Amniotic stem cell (primary cell): ENCODE measurements at places on chromosomes 16 and 17.

DNA sequence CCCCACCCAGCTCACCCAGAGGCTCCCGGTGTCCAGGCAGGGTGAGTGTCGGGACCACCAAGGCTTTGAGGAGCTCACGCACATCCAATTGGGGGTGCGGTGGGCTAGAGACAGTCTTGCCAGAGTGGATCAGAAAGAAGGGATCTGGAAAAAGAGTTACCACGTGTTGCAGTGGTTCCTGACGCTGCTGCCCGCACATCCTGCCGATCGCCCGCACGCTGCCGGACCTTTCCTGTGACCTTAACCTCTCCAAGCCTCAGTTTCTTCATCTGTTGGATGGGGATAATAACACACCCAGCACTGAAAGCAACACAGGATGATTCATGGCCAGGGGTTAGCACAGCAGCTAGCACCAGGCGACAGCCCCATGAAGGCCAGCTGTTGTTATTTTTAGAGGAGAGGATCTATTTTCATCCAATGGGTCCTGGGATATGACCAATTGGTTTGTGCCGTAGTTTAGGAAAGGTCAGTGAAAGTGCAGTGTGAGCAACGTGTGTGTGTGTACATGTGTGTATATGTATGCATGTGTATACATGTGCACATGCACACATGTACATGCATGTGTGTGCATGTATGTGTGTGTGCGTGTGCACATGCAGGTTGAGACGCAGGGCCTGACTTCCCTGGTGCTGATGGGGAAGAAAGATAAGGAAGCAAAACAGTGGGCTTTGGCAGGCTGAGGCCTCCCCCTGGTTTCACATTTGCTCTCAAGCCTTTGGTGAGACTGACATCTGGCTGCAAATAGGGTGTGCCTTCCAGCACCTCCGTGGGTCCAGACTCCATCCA is 2.5 kb downstream of the ITGAX start:
- DNase-seq, result no peak

DNA sequence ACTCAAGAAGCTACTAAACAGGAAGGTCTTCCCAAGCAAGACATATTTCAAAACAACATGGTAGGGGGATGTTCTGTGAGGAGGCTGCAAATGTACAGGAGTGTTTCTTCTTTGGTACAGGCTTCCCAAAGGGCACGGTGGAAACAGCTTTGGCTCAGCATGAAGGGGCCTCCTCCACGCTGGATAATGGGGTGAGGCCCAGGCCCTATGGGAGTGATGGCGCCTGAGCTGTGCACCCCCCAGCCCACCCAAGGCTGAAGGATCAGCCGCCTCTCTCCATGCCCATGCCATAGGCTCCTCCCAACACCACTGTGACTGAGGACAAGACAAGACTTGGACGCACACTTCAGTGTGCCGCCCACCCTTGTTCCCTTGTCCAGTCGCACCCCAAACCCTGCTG is 6.8 kb downstream of the CD300E start:
- no peak for DNase-seq

- no peak for DNase-seq
Measured at GRCh38 chr17:12790249-12791106, 1.2 kb downstream of the ARHGAP44 start.

GRCh38 chr16:70661534-70661917 is 15.2 kb downstream of the IL34 start:
- DNase-seq, result no peak

DNA sequence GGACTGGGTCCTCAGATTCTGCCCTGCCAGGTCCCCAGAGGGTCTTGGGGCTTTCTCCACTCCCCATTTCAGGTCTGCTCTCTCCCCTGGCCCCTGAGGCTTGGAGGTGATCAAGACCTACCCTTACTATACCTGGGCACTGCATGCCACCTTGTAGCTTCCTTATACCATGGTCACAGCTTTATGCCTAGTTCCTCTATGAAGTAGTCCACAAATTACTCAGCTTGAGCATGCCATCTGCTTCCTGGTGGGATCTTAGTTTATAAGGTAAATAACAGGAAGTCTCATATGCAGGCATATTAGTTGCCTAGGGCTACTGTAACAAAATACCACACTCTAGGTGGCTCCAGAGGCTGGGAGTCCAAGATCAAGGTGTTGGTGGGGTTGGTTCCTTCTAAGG is 11.0 kb upstream of the PMFBP1 start:
- DNase-seq, result no peak

GRCh38 chr16:66894948-66895688 is 14.8 kb downstream of the PDP2 start:
- peak; percentile 65 for DNase-seq

DNA sequence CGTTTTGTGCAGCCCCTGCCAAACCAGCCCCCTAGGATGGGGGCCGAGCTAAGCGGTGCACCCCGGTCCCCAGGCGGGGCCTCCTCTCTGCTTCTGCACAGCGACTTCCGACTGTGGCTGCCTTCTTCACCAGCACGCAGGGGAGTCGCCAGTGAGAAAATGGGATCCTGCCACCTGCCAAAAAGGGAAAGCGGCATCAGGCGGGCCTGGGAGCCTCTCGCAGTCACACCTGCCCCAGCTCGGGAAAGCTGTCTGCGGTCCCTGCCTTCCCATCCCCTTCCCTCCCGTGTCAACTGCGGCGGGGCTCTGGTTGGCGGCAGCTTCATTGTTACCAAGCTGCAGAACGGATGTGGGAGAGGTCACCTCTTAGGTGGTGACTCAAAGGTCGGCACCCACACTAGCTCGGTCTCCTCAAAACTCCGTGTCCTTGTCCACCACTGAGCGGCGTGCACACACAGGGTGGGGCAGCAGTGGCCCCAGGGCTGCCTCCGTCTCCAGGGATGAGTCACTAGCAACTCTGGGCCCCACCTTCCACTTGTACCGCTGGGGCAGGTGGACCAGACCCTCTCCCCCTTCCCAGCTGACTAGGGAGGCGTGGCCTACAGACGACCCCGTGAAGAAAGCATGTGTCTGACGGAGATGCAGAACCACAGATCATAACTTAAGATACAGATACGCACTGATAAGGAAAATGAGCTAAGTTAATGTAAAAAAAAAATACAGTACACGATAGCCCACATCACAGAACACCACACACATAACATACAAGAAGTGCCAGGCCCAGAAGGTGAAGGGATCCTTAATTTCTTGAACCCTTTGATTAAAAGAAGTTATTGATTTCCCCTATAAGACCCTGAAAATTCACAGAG is 1.5 kb upstream of the PCYT2 start:
- DNase-seq, result no peak

- no peak for DNase-seq
Measured at GRCh38 chr16:81767987-81768592, 11.0 kb upstream of the PLCG2 start.

DNA sequence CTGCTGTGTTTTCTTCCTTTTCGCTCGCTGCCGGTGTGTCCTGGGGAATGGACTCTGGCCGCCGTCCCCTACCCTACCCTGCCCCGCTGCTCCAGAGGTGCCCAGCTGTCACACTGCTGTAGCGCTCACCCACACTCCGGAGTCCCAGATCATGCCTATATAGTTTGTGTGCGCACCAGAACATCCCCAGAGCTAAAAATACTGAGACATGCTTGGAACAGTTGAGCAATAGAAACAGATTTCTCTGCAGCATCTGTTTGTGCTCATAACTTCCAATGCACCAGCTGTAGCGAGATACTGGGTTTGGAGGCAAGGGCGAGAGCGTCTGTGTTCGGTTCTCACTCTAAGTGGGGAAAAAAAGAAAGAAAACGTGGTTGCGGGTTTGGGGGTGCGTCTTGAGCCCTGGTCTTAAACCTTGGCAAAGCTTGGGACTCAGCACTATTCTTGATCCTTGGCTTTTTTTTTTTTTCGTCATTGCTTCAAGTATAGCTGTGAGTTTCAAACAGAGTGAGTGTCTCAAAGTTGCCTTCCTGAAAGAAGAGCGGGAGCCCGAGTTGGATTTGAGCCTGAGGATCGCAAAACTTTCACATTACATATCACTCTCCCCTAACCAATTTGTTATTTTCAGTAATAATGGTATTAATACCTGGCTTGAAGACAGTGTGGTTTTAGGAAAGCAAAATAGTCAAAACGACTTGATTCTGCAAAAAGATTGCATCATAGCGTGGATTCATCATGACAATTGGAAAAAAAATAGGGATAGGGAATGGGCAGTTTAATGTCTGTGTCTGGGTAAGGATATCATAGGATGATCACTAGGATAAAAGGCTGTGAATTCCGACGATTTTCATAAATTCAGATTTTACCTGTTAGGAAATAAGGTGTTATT is 621 bp downstream of the KCNJ2 start:
- DNase-seq, result no peak

DNA sequence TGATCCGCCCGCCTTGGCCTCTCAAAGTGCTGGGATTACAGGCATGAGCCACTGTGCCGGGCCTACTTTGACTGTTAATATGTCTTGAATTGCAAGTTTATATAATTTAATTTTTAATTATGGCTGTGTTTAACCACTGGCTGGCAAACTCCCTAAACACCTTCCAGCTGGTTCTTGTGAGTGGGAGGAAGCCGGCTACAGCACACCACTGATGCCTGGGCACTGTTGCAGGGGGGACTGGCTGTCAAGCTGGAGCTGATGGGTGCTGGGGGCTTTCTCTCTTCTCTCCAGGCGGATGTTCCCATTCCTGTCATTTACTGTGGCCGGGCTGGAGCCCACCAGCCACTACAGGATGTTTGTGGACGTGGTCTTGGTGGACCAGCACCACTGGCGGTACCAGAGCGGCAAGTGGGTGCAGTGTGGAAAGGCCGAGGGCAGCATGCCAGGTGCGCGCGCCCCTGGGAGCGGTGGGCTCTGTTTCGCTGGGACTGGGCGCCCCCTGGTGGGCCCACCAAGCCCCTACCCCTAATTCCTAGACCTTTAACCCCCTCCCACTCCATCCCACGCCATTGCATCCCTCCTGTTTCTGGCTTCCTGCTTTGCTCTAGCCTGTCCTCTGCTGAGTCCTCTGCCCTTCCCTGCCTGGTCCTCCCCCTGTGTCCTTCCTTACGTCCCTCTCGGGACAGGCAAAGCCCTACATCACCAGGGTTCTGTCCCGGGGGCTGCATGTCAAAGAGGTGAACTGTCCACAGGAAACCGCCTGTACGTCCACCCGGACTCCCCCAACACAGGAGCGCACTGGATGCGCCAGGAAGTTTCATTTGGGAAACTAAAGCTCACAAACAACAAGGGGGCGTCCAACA is 9.5 kb downstream of the TBX21 start:
- no peak for DNase-seq

GRCh38 chr16:68086336-68086841 is 1.2 kb downstream of the NFATC3 start:
- peak; percentile 39 for DNase-seq

DNA sequence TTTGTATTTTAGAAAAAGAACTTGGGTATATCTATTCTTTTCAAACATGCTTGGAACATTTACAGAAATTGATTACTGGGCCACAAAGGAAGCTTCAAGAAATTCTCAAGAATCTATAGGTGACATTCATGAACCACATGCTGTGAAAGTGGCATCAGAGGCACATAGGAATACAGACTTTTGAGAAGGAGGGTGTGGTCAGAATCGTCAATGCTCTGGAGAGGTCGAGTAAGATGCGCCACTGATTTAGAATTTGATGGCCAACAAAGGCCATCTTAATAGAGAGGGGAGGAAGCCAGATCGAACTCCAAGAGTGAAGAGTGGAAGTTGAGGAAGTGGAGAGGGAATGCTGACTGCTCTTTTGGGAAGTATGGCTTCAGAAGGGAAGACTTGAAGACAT is 3.5 kb upstream of the NSMCE1 start:
- DNase-seq, result no peak

- no peak for DNase-seq
Measured at GRCh38 chr17:79945591-79946255, 89.9 kb downstream of the TBC1D16 start.

DNA sequence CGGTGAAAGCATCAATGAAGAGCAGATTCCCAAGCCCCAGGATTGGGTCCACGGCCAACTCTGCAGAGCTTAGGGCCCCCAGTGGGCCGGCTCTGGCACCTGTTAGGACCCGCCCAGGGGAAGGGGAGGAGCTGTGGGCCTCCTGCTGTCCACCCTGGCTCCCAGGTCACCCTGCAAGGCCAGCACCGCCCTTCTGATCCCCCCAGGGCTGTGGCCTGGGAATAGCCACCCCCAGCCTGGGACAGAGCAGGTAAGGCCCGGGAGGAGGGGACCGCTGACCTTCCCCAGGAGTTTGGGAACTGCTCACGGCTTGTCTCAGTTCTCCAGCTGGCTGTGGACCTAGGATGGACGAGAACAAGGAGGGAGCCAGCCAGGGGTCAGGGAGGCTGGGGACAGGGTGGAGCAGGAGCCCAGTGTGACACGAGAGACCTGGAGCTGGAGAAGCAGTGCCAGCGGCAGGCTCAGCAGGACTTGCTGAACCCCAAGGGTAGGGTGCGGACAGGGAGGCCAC is 39.3 kb upstream of the SLC38A10 start:
- no peak for DNase-seq

- DNase-seq, result no peak
Measured at GRCh38 chr17:80225230-80225629, 5.0 kb downstream of the SLC26A11 start.

GRCh38 chr16:3835089-3835602 is 45.4 kb downstream of the CREBBP start:
- no peak for DNase-seq

DNA sequence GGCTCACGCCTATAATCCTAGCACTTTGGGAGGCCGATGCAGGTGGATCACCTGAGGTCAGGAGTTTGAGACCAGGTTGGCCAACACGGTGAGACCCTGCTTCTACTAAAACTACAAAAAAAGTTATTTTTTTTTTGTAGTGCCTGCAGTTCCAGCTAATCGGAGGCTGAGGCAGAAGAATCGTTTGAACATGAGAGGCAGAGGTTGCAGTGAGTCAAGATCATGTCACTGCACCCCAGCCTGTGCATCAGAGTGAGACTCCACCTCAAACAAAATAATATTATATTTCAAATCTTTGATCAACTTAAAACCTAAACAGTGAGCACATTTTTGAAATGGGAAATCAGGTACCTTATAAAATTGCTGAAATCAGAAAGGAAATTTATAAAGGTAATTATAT is 36.5 kb downstream of the NCOR1 start:
- DNase-seq, result no peak
